Mucosa of descending colon (tissue), 3 donors: ENCODE measurements at places on chromosomes 4 and X.

DNA sequence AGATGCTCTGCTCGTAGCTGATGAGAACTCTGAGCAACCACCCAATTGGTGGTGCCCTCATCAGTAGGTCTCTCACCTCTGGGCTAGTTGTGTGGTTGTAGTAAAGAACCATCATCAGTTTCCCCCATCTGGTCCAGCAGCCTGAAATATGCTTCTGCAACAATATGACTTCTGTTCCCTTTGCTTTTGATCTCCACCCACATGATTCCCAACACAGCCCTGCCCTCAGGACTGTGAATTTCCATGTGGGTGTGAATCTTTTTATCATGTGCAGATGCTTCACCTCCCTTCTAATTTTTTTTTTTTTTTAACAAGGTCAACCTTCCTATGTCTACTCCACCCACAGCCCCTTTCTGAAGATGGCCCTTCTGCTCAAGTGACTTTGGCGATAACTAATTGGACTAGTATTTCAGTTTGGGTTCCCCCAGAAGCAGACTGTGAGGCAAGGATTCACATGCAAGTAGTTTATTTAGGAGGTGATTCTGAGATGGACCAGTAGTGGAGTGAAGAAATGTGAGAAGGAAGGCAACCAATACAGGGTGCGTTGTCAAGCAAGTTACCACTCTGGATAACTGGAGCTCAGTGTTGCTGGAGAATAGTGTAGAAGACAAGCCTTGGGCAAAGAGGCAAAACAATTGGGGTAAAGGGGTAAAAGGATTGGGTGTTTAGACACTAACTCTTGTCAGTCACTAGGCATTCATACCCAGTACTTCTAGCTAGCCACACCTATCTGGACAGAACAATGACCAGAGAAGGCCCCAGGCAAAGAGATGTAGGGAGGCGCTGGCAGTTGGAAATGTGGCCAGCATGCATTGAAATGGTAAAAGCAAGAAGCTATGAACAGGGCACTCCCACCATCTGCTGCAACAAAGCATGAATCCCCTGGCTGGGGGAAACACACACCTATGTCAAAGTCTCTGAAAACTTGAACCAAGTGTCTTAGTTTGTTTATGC, 466.2 kb downstream of the BCOR start:
- no peak for DNase-seq

GRCh38 chr4:181702864-181703495, 540.2 kb upstream of the TENM3 start:
- DNase-seq = no peak

DNA sequence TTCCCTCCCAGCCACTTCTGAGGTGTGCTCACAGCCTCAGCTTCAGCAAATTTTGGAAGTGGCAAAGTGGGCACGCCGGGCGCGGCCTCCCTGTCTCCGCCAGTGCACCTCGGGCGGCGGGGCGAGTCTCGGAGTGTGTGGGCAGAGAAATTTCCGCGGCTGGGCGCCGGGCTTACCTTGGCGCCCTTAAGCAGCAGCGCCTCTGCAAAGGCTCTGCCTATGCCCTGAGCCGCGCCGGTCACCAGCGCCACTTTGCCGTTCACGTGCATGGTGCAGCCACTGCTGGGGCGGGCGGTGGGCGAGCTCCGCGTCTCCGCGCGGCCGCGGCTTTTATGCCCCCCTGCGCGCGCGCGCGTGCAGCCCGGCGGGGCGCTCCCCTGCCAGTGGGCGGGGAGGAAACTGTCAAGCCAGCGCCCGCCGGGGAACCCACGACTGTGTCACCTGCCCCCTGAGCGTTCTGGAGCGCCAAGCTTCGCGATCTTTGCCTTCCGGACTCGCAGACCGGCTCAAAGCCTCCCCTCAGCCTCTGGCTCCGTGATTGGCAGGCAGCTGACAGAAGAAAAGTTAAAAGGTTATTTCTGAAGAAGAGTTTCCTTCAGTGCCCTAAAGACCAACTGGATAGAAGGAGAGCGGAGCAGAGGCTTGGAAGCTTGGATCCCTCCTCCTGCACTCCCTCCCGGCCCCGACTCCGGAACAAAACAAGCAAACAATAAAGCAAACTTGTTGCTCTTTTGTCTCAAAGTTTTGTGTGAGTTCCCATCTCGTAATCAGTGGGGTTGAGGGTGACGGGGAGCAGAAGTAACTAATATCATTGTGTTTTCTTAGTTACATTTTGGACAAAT, at the start of gene HPGD:
Gene HPGD (minus strand): TSS at position 306 of the 842 bp plus-strand sequence. CDS start 37 bp downstream, at position 269.
- peak; percentile 86 for DNase-seq

- peak; percentile 4 for DNase-seq
Measured at GRCh38 chr4:105257817-105258495, 111.3 kb downstream of the TET2 start.

- DNase-seq = no peak
Measured at GRCh38 chr4:159171287-159171686, 68.4 kb downstream of the RAPGEF2 start.

GRCh38 chr4:186900984-186901383, 177.3 kb upstream of the FAT1 start:
- no peak for DNase-seq

DNA sequence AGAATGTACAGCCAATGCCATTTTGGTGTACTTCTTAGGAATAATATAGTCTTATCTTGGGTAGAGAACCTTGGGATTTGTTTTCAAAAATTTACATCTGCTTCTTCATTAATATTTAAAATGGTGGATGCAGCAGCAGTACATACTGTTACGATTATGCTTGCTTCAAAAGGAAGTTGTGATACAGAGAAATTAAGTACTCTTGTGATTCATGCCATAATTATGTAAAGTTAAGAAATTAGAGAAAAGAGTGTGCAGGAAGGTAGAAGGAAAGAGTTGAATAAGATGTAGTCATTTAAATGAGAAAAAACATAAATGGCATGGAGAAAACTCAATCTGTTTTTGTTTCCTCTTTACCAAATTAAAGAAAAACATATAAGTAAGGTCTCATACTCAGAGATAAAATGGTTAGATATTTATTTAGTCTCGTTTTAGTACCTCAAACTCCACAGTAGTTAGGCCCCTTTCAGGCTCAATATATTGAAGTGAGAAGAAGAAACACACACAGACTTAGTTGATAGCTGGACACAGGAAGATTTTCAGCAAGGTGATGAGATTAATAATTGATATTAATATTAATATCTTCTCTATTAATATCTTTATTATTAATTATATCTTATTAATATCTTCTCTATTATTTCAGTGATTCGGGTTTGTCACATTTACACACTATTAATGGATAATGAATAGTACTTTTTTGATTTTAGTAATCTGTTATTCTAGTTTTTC, 70.1 kb upstream of the HPGD start:
- no peak for DNase-seq

DNA sequence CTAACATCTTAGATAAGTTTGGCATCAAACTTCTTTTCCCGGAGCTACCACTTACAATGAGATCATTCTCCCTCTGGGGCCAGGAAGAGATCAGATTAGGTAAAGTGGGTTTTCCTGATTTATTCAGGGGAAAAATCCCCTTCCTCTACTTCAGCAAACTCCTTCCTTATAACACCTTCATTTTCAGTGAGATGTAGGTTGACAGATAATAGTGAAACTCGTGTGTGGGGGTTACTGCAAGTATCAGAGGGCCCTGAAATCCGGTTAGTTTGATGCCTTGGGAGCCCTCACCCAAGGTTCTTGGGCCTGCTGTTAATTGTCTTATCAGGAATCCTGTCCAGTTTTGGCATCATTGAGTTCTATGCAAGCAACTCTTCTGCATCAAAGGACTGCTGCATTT, 10.8 kb downstream of the FTHL17 start:
- no peak for DNase-seq

DNA sequence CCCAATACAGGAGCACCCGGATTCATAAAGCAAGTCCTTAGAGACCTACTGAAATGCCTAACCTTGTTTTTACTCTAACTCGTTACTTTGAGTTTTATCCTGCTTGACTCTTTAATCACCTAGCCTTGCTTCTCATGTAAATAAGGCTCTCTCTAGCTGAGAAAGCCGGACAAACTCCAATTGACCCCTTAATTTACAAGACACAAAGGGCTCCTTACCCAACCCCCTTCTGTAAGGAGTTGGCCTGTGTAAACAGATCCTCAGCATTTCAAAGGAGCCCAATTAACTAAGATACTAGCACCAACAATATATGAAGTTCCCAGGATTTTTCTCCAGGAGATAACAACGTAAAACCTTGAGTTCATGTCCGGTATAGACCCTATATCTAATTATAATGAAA, 61.7 kb downstream of the CT47B1 start:
- no peak for DNase-seq

DNA sequence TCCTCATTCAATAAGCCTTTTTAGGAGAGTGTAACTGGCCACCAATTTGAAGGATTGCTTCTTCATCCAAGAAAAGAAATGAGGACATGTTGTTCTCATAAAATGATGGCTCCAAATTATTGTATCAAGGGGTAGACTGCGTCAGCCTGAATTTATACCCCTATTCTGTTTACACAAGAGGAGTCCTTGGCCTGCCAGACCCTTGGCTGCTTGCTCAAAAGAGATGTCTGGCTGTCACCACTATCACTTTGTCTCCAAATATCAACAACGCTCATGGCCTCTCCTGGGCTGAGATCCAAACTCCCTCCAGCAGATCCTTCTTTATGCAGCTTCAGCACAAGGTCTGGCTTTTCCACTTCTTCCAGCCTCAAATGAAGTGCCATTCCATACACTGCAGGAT, 127.9 kb downstream of the OR13H1 start:
- no peak for DNase-seq

DNA sequence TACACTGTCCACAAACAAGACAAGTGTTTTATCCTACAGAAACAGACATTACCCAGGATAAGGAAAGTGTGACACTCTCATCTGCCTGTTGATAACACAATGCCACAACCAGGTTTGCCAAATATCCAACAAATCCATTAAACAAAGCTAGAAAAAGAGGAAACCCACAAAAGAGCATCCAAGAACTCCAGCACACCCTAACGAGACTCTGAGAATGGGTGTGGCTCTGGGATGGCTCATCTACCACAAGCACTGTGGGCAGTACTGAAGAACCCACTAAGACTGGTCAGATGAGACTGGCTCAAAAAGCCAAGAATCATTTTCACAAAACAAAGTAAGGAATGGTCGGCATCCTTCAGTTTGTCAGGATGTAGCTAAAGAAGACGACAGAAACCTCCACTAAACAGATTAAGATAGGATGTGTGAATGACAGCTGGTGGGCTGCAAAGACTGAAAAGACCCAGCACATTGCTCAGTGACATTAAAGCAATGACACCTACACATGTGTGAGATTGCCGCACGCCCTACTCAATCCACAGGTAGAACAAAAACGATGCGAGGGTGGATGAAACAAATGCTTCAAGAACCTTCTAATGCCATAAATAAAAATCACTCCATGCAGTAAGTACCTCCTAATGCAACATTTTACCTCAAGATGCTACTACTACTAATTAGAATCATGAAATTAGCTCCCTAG, 14.7 kb downstream of the ATP8A1 start:
- no peak for DNase-seq

- peak; percentile 92 for DNase-seq
Measured at GRCh38 chr4:55321707-55322264, 24.3 kb upstream of the SRD5A3 start.

DNA sequence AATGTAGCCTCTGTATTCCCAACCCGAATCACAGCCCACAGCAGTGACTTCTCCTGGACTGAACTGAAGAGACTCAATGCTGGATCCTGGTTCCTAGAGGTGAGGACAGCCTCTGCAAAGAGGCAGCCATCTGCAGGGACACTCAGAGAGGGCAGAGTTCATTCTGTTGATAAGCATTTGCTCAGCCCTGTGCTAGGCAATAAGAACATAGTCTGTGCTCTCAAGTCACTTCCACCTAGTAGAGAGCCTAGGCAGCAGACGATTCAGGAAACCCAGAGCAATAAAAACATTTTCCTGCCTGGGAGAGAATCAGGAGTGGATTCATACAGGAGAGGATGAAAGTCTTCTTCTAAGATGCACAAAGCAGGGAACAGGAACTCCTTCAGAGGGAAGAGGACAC, 4.3 kb downstream of the GDPD2 start:
- no peak for DNase-seq

- no peak for DNase-seq
Measured at GRCh38 chr4:34814266-34814665, 1430.0 kb downstream of the ARAP2 start.

- no peak for DNase-seq
Measured at GRCh38 chrX:111874241-111874640, 1.7 kb upstream of the TRPC5OS start.

DNA sequence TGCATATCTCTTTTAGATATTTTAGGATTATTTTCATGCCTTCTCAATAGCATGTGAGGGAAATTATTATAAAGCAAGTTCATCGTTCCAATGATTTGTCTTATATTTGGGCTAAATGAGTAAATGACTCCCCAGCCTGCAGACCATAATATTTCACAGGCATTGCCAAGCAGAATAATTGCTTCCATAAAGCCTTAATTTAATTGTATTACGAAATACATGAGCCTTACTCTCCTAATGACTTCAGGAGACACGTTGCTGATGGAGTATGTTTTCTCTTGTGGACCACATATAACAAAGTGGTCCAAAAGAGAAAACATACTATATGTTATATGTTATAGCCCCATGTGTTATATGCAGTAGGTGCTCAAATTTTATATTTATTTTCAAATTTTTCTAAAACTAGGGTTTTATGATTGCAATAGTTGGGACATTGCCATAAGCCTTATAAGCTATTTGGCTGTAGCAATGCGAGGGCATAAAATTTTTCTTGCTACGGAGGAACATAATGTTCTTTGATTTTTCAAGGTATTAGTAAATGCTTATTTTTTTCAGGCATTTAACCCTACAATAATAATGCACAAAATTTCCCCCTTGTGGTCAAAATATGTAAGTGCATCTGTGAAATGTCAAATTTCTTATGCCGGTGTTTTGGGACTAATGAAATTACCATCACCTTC, 26.2 kb upstream of the TMPRSS11D start:
- no peak for DNase-seq

- no peak for DNase-seq
Measured at GRCh38 chr4:180695851-180696250, 1547.4 kb upstream of the TENM3 start.

- DNase-seq = no peak
Measured at GRCh38 chr4:6991771-6992557, 51.2 kb upstream of the TADA2B start.

- no peak for DNase-seq
Measured at GRCh38 chr4:41750626-41751448, 2.3 kb upstream of the PHOX2B start.

- no peak for DNase-seq
Measured at GRCh38 chr4:120304801-120305200, 238.2 kb upstream of the MAD2L1 start.

DNA sequence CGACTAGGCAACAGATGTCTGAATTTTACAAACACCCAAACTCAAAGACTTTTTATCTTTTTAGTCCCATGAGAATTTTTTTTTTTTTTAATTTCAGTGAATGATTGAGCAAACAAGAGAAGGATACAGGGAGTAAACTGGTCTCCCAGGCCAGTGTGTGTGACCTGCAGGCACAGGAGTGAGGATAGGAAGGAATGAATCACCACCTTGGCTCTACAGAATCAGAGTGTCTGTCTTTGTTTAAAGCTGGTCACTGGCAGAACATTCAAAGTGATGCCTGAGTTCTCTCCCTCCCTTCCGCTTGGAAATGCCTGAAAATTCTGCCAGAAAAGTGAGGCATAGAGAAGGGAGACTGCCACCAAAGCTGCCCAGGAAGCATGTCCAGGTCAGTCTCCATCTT, 69.5 kb downstream of the PARM1 start:
- no peak for DNase-seq
